ENCODE measurements at places on chromosomes 1 and 21. TPM values are rescaled to one million over a fixed set of nuclear protein-coding genes. Genes with fewer than 3 reads are reported as not detected.

DNA sequence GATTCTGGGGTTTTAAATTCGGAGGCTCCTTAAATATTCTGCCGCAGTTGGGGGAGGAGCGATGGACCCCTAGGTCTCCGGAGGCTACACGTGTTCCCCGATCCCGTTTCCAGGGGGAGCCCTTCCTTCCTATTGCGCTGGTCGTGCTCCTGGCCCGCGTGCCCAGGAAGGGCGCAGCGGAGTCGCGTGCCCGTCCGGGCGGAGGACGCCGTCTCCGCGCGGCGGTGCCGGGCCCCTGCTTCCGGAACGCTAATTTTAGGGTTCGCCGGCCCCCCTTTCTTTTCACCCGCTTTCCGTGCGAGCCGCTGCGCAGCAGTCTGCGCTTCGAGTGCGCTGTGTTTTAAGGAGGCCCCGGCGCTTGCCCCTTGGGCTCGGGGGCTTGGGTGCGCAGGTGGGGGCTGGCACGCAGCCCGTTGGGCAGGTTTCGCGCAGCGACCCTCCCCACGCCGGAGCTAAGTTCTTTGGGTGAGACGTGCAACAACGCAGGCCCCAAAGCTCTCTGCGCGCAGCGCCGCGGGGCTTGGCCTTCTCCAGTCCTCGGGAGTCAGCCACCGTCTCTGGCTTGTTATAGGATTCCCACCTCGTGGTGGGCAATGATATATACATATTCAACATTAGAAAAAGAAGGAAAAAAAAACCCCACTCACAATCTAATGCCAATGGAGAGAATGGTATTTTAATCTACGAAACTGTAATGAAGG lies 43.5 kb upstream of the DNAJC6 start:
- no peak overlapping the region for H3K27ac ChIP-seq
- DNase-seq: peak; percentile 12
- peak overlapping the region; percentile 56 for H3K4me3 ChIP-seq
- peaks cover 6% of the 10 kb centered on the region for H3K4me1 ChIP-seq
- no peaks in the 10 kb centered on the region for H3K27me3 ChIP-seq
- H3K36me3 ChIP-seq: no peaks in the 10 kb centered on the region

DNA sequence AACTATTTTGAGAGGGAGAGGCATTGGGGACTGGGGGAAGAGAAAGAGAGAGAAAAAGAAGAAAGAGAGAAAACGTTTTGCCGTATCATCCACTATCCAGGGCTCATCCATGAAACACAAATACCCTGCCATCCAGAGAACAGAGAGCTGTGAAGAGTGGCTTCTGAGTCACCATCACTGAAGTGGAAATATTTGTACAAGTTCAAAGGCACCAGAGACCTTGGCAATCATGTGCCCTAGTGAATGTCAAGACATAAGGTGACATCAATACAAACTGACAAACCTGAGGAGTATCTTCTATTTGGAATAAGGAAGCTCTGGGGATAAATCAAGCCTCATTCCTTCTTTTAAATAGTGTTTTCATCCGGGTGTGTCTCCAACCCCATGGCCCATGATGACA lies 197.2 kb upstream of the PROX1 start:
- H3K27me3 ChIP-seq: no peaks in the 10 kb centered on the region
- H3K36me3 ChIP-seq: no peaks in the 10 kb centered on the region
- no peak overlapping the region for H3K27ac ChIP-seq
- DNase-seq: no peak
- no peak overlapping the region for H3K4me3 ChIP-seq

- no peak overlapping the region for H3K4me3 ChIP-seq
- peak overlapping the region; percentile 37 for H3K27ac ChIP-seq
- H3K4me1 ChIP-seq: peaks cover 23% of the 10 kb centered on the region
- H3K27me3 ChIP-seq: no peaks in the 10 kb centered on the region
Observed at GRCh38 chr1:111742938-111743549, 3.8 kb upstream of the INKA2 start.

- no peak overlapping the region for H3K27ac ChIP-seq
- H3K4me1 ChIP-seq: peaks cover 72% of the 10 kb centered on the region
- H3K27me3 ChIP-seq: no peaks in the 10 kb centered on the region
- DNase-seq: no peak
Observed at GRCh38 chr1:230853731-230854130, 14.6 kb downstream of the C1orf198 start.

GRCh38 chr1:30305519-30305918 lies 417.9 kb downstream of the MATN1 start:
- H3K4me1 ChIP-seq: no peaks in the 10 kb centered on the region
- no peak for DNase-seq
- peaks cover 3% of the 10 kb centered on the region for H3K27me3 ChIP-seq

- no peaks in the 10 kb centered on the region for H3K4me1 ChIP-seq
- peak; percentile 8 for DNase-seq
- no peak overlapping the region for H3K4me3 ChIP-seq
- no peaks in the 10 kb centered on the region for H3K27me3 ChIP-seq
- H3K27ac ChIP-seq: no peak overlapping the region
Observed at GRCh38 chr1:106676021-106676420, 380.5 kb upstream of the PRMT6 start.

DNA sequence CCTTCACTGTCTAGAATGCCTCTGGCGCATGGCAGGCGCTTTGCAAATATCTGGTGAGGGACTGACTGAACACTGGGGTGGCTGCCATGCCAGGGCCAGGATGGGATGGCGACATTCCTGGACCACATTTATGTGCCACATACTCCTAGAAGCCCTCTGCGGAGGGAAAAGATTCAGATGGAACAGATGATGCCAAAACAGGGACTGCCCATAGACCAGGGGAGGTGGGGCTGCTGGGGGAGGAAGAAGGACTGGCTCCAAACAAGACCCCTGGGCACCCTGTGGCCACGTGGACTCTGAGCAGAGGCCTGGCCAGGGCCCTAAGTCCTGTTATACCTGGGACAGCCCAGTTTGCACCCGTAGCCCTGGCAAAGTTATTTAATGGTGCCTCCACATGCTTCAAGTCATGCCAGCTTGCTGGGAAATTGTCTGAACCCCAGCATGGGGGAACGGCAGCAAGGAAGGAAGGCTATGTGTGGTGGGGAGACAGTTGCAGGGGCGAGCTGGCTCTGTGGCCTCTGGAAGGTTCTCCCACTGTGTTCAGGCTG lies 44.1 kb downstream of the UMODL1 start:
- no peak overlapping the region for H3K27ac ChIP-seq
- H3K4me3 ChIP-seq: no peak overlapping the region
- H3K36me3 ChIP-seq: no peaks in the 10 kb centered on the region
- DNase-seq: no peak

DNA sequence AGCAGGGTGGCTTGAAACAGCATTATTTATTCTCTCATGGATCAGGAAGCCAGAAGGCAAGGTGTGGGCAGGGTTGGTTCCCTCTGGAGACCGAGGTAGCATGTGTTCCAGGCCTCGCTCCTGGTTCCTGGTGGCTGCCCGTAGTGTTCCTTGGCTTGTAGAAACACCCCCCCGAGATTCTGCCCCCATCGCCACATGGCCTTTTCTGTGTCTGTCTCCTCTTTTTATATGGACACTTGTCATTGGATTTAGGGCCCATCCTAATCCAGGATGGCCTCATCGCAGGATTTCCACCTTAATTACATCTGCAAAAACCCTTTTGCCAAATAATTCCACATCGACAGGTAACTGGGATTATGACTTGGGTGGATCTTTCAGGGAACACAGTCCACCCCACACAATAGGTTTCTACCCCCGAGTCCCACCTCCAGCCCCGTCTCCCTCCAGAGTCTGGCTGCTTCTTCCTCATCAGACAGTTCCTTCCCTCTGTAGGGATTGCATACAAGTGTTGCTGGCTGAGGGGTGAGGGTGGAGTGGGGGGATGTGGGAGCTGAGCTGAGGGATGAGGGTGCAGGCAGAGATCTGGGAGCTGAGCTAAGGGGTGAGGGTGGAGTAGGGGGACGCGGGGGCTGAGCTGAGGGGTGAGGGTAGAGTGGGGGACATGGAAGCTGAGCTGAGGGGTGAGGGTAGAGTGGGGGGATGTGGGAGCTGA lies 12.3 kb upstream of the NPHP4 start:
- no peak for DNase-seq
- H3K4me3 ChIP-seq: no peak overlapping the region
- no peaks in the 10 kb centered on the region for H3K4me1 ChIP-seq
- H3K36me3 ChIP-seq: no peaks in the 10 kb centered on the region
- H3K27ac ChIP-seq: no peak overlapping the region

Gene PLXNA2
- 17.7 TPM for total RNA-seq

- no peak for DNase-seq
- peaks cover 12% of the 10 kb centered on the region for H3K4me1 ChIP-seq
- no peak overlapping the region for H3K27ac ChIP-seq
- H3K27me3 ChIP-seq: no peaks in the 10 kb centered on the region
Observed at GRCh38 chr21:35509001-35509704, 460.1 kb upstream of the RUNX1 start.

Gene CR1
- 0.14 TPM for total RNA-seq

- no peak overlapping the region for H3K4me3 ChIP-seq
- H3K4me1 ChIP-seq: no peaks in the 10 kb centered on the region
- no peak for DNase-seq
- no peak overlapping the region for H3K27ac ChIP-seq
Observed at GRCh38 chr1:100299521-100300222, 33.7 kb downstream of the RTCA start.

DNA sequence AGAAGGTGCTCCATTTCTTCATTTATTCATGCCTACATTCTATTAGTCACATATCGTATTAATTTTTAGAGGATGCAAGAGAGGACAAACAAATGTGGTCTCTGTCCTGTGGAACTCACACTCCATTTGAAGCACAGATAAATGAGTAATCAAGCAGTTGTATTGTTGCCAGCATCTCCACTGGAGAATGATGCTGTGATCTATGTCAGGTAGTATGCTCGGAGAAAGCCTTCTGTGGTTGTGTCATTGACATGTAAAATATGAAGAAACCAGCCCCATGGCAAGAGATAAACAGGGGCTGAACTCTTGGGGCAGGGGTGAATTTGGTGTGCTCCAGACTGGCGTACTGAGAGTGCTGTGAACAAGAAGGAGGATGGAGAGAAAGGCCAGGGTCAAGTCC lies 101.2 kb downstream of the FASLG start:
- no peak overlapping the region for H3K4me3 ChIP-seq
- H3K4me1 ChIP-seq: peaks cover 4% of the 10 kb centered on the region
- no peak for DNase-seq
- no peaks in the 10 kb centered on the region for H3K27me3 ChIP-seq
- H3K36me3 ChIP-seq: no peaks in the 10 kb centered on the region
- H3K27ac ChIP-seq: no peak overlapping the region

Gene IKBKE
- total RNA-seq: 17.0 TPM

GRCh38 chr21:38768471-38769063 lies 37.2 kb upstream of the ETS2 start:
- peak overlapping the region; percentile 3 for H3K4me3 ChIP-seq
- no peaks in the 10 kb centered on the region for H3K36me3 ChIP-seq
- peak overlapping the region; percentile 90 for H3K27ac ChIP-seq
- peaks cover 27% of the 10 kb centered on the region for H3K4me1 ChIP-seq
- DNase-seq: peak; percentile 96

Gene LCE2A
- total RNA-seq: not detected

GRCh38 chr1:205584732-205585131 lies 47.1 kb downstream of the ELK4 start:
- no peak for DNase-seq
- H3K36me3 ChIP-seq: no peaks in the 10 kb centered on the region
- no peak overlapping the region for H3K4me3 ChIP-seq
- no peak overlapping the region for H3K27ac ChIP-seq
- peaks cover 3% of the 10 kb centered on the region for H3K4me1 ChIP-seq

Gene PYHIN1
- total RNA-seq: not detected

Gene ACTL8
- total RNA-seq: 2.0 TPM

Gene MRPS6
- 67.5 TPM for total RNA-seq

Gene ADORA1
- total RNA-seq: 5.7 TPM

Gene HIVEP3
- total RNA-seq: 9.4 TPM

Gene KHDC4
- 48.2 TPM for total RNA-seq

Gene FLG2
- not detected for total RNA-seq

- H3K4me1 ChIP-seq: no peaks in the 10 kb centered on the region
- H3K4me3 ChIP-seq: no peak overlapping the region
- no peaks in the 10 kb centered on the region for H3K36me3 ChIP-seq
Observed at GRCh38 chr21:40067751-40068150, 200.5 kb downstream of the PCP4 start.

- no peak overlapping the region for H3K27ac ChIP-seq
- H3K4me3 ChIP-seq: no peak overlapping the region
- DNase-seq: no peak
- no peaks in the 10 kb centered on the region for H3K27me3 ChIP-seq
- no peaks in the 10 kb centered on the region for H3K4me1 ChIP-seq
Observed at GRCh38 chr1:203599875-203600781, 26.5 kb upstream of the ATP2B4 start.

Gene PCP4
- total RNA-seq: not detected

- H3K27ac ChIP-seq: no peak overlapping the region
- no peaks in the 10 kb centered on the region for H3K36me3 ChIP-seq
- no peak overlapping the region for H3K4me3 ChIP-seq
- DNase-seq: no peak
Observed at GRCh38 chr1:10723317-10723716, 73.1 kb downstream of the CASZ1 start.

GRCh38 chr1:67572594-67573221 lies 112.3 kb upstream of the GADD45A start:
- H3K27ac ChIP-seq: peak overlapping the region; percentile 26
- no peaks in the 10 kb centered on the region for H3K27me3 ChIP-seq
- H3K36me3 ChIP-seq: no peaks in the 10 kb centered on the region
- no peak overlapping the region for H3K4me3 ChIP-seq

DNA sequence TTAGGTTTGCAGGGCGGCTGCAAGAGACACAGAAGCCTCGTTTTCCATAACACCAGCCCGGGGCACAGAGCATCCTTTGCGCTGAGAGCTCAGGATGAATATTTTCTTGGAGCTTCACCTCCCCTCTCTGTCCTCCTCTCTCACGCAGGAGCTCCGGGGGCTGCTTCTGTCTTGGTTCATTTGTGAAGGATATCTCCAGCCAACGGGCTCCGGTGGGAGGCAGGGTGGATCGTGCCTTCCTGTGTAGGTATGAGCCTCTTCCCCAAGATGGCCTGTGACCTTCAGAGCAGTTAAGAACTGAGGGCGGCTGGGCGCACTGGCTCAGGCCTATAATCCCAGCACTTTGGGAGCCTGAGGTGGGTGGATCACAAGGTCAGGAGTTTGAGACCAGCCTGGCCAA lies 319.0 kb upstream of the C1orf174 start:
- no peak for DNase-seq
- no peaks in the 10 kb centered on the region for H3K4me1 ChIP-seq
- H3K27ac ChIP-seq: no peak overlapping the region

- no peak for DNase-seq
- H3K27me3 ChIP-seq: no peaks in the 10 kb centered on the region
- H3K4me1 ChIP-seq: no peaks in the 10 kb centered on the region
- H3K27ac ChIP-seq: no peak overlapping the region
- no peaks in the 10 kb centered on the region for H3K36me3 ChIP-seq
Observed at GRCh38 chr1:68959461-68960030, 462.7 kb upstream of the DEPDC1 start.

DNA sequence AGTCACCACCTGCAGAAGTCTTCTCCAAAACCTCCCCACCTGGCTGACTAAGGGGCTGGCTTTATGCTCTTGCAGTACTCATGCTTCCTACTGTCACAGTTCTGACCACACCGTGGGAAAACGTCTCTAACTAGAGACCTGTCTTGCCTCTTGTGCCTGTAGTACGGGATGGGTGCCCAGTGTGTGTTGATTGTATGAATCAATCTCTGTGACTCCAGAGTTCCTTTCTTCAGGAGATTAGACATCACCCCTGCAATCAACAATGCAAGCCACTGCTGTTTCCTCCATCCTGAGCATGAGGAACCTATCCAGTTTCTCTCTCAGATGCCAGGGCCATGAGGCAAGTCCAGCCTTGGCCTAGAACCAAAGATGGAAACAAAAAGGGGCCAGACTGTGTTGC lies 64.1 kb downstream of the LRRN2 start:
- no peaks in the 10 kb centered on the region for H3K27me3 ChIP-seq
- peak; percentile 25 for DNase-seq
- peaks cover 7% of the 10 kb centered on the region for H3K4me1 ChIP-seq
- no peaks in the 10 kb centered on the region for H3K36me3 ChIP-seq
- no peak overlapping the region for H3K4me3 ChIP-seq

Data from astrocyte (in vitro differentiated cells and primary cell).